NCI-H510A (cell line): ENCODE measurements at places on chromosomes 3 and 15.

- DNase-seq, result no peak
These were observed 1462.8 kb upstream of the GBE1 start for GRCh38 chr3:83224101-83224868.

GRCh38 chr3:71428841-71429596 lies 154.5 kb downstream of the FOXP1 start:
- DNase-seq, result peak; percentile 8

DNA sequence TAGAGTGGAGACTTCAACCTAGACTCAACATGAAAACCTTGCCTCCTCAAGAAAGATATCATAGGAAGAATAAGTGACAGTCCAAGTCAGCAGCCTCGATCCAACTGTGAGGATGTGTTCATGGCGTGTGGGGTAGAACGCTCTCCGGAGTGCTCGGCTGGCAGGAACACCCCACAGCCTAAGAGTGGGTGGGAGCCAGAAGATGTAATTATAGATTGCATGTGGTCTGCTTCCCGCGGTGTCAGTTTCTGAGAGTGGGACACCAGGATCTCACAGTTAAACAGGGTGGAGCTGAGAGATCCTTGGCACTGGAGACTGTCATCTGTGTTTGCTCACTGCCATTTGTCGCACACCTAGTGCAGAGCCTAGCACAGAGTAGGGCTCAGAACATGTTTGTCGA lies 158.0 kb downstream of the CTNNB1 start:
- no peak for DNase-seq

DNA sequence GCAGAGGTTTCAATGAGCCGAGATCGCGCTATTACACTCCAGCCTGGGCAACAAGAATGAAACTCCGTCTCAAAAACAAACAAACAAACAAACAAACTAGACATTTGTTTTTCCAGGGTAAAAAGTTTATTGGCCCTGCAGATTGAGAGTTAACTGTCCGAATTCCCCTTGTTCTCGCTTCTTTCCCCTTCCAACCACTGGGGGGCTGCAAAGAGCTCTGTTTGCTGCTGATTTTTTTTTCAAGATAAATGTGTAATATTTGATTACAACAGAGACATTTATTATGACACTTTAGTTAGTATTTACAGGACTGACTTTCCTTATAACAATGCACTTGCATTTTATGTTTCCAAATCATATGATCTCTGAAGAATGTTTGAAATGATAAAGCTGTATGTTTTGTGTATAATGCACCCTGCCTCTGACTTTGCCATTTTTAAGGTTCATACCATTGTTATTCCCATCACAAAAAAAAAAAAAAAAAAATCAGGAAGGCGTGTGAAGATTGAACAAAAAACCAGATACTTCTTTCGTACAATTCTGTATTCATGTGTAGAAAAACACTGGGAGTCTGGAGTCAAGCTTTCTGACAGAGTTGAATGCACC lies 2.8 kb downstream of the CLSTN2 start:
- no peak for DNase-seq

GRCh38 chr3:81484520-81484919 lies 276.9 kb downstream of the GBE1 start:
- no peak for DNase-seq

DNA sequence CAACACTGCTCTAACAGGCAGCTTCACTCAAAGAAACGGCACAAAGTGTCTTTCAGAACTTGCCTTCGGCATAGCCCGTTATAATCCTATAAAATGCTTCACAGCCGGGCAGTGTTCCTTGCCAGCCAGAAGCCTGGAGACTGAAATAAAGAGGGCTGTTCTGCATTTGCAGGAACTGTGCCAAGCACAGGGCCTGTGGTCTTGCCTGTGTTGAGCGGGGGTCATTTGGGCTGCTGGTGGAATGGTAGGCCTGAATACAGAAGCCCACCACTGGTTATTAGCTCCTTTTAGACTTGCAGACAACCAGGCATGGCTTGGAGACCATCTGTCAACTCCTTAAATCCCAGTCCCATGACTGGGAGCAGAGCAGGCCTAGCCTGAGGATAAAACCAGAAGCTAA lies 4.7 kb upstream of the ARHGEF3 start:
- no peak for DNase-seq

GRCh38 chr3:132071043-132071442 lies 36.2 kb upstream of the CPNE4 start:
- DNase-seq, result no peak

- no peak for DNase-seq
These were observed 16.3 kb upstream of the RAB7A start for GRCh38 chr3:128709506-128710210.

- no peak for DNase-seq
These were observed 312.1 kb downstream of the SLC9A9 start for GRCh38 chr3:143535994-143536784.

- DNase-seq, result no peak
These were observed 576.1 kb downstream of the PDCD6IP start for GRCh38 chr3:34374521-34374920.

DNA sequence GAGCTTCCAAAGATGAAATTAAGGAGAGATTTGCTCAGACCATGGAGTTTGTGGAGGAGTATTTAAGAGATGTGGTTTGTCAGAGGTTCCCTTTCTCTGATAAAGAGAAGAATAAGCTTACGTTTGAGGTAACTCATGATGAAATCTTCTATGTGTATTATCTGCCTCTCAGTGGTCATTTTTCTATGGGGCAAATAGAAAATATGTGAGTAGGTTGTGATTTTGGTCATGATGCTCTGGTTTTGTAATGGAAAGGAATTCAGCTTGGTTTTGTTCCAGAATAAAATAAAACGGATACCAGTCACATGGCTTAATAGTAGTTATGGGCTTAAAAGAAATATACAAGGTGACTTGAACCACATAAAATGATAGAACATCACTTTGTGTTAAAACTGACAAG lies 181.1 kb downstream of the ITPR1 start:
- DNase-seq, result no peak

DNA sequence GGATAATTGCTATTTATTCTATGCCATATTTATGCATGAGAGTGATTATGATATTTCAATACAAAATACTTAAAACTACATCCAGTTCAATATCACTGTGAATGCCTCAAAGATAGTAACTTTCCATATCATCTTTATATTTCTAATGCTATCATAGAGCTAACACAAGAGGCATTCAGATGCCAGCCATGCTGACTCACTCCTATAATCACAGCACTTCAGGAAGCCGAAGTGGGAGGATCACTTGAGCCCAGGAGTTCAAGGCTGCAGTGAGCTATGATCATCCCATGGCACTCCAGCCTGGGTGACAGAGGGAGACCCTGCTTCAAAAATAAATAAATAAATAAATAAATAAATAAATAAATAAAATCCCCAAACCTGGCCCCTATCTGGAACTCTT lies 498.7 kb downstream of the EPHA3 start:
- no peak for DNase-seq

DNA sequence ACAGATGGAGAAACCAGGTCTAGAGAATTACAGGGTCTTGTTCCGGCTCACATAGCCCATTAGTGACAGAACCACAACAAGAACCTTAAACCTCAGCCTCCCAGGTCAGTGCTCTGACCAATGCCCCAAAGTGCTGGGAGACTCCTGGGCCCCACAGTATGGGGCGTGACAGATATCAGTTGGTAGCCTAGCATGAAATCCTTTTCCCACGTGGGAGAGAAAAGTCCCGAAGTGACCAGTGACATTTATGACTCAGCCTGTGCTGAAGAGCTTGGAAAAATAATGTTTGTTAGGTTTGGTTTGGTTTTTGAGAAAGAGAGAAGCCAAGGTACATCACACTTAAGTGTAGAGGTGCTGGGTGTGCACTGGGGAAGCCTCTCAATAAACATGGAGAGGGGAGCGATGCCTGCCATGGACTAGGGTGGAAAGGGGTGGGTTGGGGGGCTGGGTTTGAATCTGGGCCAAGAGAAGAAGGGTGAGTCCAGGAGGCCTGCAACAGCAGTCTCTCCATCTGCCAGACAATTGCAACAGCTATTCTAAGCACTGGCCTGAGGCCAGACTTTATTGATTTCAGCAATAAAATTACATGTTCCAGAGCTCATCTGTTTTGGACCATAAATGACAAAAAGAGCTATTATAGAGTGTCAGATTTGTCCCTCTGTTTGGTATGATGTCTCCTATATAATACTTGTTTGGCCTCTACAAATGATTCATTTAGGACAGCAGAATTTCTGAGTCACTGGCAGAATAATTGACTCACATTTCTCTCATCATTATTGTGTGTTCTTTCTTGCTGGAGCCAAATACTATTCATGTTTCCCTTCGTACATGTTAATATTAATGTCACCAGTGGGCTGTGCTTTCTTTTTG lies 43.4 kb downstream of the C2CD4A start:
- DNase-seq, result no peak

DNA sequence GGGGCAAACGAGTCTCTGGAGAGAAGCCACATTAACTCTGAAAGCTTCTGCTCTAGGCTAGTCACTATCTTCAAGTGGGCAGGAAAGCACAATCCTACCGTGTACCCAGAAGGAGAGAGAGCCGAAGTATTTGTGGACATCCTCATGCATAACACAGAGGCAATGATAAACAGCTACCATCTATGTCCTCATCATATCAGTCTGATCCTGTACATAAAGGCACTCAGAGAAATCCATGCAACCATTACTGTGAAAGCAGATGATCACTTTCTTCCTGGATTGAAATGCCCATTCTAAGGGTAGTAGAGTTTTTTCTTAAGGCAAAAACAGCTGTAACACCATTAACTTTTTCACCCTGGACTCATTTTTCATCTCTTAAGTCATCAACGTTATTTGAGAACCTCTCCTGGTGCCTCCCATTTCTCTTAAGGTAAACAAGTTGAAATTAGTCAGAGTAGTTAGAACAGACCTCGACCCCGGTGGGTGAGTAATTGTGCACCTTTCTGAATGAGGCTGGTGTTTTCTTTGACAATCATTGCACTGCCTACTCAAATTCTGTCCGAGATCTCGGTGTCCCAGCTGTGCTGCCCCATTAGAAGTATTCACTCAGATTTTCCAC lies 327.4 kb downstream of the SHQ1 start:
- no peak for DNase-seq

DNA sequence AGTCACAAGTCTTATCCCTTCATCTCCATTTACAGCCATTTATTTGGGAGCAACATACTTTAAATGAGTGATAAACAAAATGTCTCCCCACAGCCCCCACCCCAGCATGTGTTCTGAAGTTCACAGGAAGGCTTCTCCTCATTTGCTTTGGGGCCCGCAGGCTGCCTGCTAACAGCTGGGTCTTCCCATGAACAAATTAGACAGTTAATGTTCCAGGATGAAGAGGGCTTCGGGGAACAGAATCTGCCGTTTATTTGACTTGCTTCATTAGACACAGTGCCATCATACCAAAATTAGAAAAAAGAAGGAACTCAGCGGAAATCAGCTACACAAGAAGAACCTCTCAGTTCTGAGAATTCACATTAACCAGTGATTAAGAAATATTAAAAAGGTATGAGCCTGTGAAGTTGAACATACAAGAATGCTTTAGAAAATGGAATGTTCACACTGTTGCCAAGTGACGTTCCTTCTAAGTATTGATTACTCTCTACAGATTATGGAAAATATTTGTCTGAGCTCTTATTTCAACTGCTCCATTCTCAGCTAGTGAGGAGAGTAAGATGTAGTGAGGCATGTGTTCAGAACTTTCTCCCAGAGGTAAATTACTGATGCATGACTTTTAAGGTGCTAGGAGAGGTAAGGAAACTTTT lies 107.5 kb upstream of the THBS1 start:
- DNase-seq, result no peak

- peak; percentile 18 for DNase-seq
These were observed 16.2 kb upstream of the XIRP1 start for GRCh38 chr3:39208463-39209055.

DNA sequence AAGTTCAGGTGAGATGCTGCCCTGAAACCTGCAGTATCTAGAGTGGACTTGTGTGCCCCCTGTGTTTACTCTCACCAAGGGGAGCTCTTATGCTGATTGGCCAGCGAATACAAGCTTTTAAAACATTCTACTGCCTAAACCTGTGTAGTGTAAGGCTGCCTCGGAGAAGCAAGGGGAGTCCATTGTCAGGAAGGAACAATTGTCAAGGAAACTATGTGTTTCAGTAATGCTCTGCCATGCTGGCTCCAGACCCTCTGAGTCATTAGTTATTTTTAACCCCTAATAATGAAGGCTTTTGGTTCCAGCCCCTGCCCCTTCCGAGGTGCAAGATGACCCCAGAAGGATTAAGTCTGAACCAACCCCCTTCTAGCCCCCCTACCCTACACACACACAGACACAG lies 66.1 kb upstream of the CHMP2B start:
- DNase-seq, result no peak

DNA sequence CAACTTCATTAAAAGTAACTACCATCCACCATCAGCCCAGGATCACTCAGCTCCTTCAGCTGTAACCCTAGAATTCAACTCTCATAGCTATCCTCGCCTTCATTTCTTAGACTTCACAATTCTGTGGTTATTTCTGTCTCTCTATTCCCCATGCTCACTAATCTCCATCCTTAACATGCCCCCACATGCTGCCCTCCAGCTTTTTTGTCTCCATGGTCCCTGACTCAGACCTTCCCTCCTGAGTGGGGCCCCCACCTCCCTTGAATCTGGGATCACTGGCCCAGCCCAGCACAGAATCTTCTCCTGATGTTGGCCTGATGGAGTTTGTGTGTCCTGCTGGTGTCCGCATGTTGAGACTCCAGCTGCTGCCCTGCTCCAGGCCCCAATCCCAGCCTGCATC lies 41.7 kb downstream of the CHST14 start:
- DNase-seq, result no peak

DNA sequence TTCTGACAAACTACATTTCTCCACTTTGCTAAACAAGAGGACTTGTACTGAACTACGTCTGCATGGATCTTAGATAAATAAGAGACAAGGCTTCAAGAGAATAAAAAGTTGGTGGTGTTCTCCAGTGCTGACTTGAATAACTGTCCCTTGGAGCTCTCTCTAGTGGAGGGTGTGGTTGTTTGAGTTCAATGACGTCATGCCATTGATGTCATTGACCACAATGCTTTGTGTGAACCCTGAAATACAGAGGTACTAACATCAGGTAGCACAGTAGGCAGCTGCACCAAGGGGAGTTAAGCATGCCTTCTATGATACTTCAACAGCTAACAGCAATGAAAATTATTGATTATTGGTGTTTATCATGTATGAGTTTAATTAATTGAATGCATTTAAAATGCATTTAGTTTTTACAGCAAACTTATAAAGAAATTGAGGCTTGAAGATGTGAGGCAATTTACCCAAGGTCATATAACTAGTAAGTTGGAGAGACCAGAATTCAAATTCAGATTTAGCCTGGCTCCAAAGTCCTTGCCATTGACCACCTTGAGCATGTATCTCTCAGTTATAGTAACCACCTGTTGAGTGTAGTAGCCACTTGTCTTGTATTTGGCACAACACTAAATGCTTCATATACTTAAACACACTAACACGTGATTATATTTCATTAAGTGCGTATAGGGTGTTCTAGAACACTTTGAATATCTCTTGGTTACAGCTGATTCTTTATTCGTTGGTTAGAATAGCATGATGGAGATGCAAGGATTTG lies 126.0 kb upstream of the ANKRD28 start:
- no peak for DNase-seq
